ENCODE measurements at places on chromosomes 11 and 22.
A peak's percentile ranks its signal among the peaks of the same experiment; 100 is the strongest.

DNA sequence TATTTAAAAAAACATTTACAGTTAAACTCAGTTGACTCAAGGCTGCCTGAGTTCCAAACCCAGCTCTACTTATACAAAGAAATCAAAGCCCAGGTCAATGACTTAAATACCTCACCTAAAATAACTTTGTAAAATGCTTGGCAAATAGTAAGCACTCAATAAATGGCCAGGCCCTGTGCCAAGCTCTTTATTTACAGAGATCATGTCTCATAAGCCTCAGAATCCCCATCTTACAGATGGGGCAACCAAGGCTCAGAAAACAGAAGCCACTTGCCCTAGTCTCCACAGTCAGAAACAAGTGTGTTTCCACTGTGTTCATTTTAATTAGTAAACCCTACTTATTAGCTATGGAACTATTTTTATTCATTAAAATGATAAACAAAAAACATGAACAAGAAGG, 30.5 kb upstream of the TTC28 start:
- H3K36me3 ChIP-seq = no peaks in the 10 kb centered on the region
- peaks cover 21% of the 10 kb centered on the region for H3K4me1 ChIP-seq
- H3K4me3 ChIP-seq = no peak overlapping the region
- DNase-seq = no peak

- peaks cover 11% of the 10 kb centered on the region for H3K4me1 ChIP-seq
- peak overlapping the region; percentile 3 for H3K27ac ChIP-seq
- no peaks in the 10 kb centered on the region for H3K27me3 ChIP-seq
- H3K36me3 ChIP-seq = no peaks in the 10 kb centered on the region
- DNase-seq = no peak
These were observed 110.1 kb downstream of the NOX4 start for GRCh38 chr11:89381094-89381493.

GRCh38 chr11:77410076-77410827, 63.6 kb downstream of the PAK1 start:
- peak overlapping the region; percentile 14 for H3K4me3 ChIP-seq
- H3K36me3 ChIP-seq = no peaks in the 10 kb centered on the region
- H3K4me1 ChIP-seq = peaks cover 38% of the 10 kb centered on the region

DNA sequence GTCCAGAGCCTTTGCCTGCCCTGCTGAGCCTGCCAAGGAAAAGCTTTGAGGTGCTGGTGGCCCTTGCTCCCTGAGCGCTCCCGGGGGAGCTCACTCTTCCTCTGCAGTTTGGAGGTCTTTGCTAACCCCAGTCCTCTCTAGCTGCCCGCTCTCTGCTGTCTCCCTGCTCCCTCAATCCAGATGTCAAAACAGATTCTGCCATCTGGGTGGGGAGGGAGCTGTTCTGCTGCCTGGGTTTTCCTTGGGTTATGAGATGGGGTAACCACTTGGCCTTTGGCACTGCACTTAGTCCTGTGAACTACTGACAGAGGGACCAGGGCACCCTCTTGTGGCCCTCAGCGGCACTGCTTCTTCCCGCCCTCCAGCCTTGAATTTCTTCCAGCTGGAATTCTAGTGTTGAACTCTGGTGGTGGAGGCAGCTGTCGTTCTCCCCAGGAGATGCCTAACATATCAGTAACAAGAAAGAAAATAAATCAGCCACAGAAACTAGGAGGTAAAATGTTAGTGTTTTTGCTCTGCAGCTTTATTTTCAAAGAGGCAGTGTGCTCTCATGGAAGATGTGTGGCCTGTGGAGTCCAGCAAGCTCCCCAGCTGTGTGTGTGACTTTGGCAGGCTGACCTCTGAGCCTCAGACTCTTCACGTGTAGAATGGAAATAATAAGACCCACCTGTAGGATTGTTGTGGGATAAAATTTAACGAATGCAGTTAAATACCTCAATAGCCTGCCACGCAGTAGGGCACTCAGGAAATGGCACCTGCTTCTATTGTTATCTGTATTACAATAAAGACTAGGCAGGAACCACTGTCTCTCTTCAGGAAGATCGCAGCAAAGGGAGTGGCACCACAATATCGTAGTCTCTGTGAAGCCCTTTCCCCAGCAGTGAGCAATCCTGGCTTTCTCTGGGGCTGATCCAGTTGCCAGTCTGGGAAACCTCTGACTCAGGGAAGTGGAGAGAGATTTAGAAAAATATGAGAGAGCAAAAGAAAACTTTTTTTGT, 23.4 kb downstream of the ARFGAP2 start:
- no peak for DNase-seq
- no peaks in the 10 kb centered on the region for H3K36me3 ChIP-seq
- peak overlapping the region; percentile 3 for H3K27ac ChIP-seq
- H3K4me1 ChIP-seq = peaks cover 41% of the 10 kb centered on the region
- H3K27me3 ChIP-seq = no peaks in the 10 kb centered on the region
- H3K4me3 ChIP-seq = no peak overlapping the region

- no peaks in the 10 kb centered on the region for H3K36me3 ChIP-seq
- H3K4me3 ChIP-seq = no peak overlapping the region
- no peak for DNase-seq
- no peaks in the 10 kb centered on the region for H3K27me3 ChIP-seq
These were observed 31.9 kb downstream of the FBLN1 start for GRCh38 chr22:45534339-45535192.

- no peak overlapping the region for H3K4me3 ChIP-seq
- DNase-seq = no peak
- no peaks in the 10 kb centered on the region for H3K27me3 ChIP-seq
These were observed 199.2 kb upstream of the POU2AF2 start for GRCh38 chr11:111046291-111046690.

Measured in vagina (tissue), 2 donors.